AG08395 (cell line): ENCODE measurements at places on chromosomes 1 and 21.

DNA sequence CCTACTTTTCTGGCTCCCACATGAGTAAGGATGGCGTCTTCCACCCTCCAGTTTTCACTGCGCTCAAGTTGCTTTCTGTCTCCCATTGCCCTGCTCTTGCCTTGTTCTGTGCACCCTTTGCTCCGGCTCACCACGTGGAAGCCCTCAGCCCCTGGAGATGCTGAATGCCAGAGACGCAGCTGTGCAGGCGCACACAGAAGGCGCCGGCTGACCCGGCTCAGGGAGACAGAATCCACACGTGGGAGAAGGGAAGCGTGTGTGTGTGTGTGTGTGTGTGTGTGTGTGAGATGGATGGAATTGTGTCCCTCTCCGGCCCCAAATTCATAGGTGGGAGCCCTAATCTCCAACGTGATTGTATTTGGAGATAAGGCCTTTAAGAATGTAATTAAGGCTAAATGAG is 118.2 kb upstream of the ERRFI1 start:
- no peak for DNase-seq

DNA sequence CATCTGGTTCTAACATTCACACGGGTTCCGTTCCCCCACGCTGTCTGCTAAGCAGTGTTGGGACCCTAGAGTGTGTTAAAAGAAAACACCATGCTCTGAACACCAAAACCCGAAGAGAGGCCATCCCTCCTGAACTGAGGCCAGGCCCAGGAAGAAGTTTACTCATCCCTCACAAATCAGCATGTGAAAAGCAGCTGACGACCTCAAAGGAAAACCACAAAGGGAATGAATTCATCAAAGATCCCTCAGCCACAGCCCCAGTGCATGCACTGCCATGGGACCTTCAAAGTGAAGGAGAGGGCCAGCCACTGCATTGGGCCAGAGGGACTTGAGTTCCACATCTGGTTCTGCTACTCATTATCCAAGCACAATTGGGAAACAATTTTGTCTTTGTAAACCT is 7.0 kb upstream of the PSEN2 start:
- peak; percentile 82 for DNase-seq

- no peak for DNase-seq
These were observed 6.0 kb upstream of the TNFRSF25 start for GRCh38 chr1:6471970-6472368.

DNA sequence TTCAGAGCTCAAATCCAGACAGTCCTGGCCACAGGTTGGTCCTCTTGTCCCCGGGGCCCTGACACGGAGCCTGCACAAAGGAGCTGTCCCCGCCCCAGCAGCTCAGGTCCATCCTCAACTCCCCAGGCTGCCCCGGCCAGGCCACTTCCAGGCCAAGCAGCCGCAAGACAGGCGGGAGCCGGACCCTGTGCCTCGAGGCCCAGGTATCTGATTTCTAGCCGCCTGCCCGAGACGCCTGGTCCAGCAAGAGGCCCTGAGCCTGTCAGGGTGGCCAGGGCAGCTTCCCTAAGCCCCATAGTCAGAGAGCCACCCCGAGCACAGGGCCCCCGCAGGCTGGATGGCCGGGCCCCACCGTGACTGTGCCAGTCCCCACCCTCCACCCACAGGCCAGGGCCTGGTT is 165.3 kb downstream of the PRDM16 start:
- no peak for DNase-seq
